Prostate gland (tissue), 2 donors: ENCODE measurements at places on chromosomes 3 and 15.
A peak's percentile ranks its signal among the peaks of the same experiment; 100 is the strongest.

GRCh38 chr3:21894459-21895340 lies 143.7 kb upstream of the ZNF385D start:
- DNase-seq = no peak

DNA sequence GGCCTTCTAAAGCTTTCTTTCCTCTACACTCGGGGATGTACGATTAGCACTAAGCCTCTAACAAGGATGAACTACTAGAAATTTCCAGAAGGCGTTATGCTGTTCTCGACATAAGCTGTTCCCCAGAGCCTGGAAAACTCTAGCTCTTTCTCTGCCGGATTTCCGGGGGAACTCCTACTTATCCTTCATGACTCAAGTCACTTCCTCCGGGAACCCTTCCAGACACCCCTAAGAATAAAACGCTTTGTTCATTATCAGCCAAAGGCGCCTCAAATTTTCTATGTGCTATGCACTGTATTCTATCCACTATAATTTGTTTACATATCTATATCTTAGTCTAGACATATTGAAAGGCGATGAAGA lies 455 bp upstream of the SNAP23 start:
- DNase-seq = peak; percentile 73

DNA sequence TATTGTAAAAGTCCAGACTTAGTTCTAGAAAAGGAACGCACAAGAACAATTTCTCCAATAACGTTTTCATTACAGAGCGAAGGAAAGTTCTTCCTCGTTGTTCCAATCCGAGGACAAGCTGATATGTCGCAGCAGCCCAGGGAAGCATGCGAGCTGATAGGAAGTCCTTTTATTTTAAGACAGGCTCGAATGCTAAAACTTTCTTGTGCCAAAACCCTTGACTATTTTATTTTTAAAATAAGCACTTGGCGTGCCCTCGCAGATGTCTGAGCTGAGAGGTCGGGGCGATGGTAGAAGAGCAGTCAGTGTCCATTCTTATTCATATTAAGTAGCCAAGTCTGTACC lies 433 bp upstream of the MITF start:
- no peak for DNase-seq

GRCh38 chr3:76024640-76025039 lies 239.3 kb upstream of the ZNF717 start:
- DNase-seq = no peak
